ENCODE measurements at places on chromosomes 7 and 10.
A peak's percentile ranks its signal among the peaks of the same experiment; 100 is the strongest.

DNA sequence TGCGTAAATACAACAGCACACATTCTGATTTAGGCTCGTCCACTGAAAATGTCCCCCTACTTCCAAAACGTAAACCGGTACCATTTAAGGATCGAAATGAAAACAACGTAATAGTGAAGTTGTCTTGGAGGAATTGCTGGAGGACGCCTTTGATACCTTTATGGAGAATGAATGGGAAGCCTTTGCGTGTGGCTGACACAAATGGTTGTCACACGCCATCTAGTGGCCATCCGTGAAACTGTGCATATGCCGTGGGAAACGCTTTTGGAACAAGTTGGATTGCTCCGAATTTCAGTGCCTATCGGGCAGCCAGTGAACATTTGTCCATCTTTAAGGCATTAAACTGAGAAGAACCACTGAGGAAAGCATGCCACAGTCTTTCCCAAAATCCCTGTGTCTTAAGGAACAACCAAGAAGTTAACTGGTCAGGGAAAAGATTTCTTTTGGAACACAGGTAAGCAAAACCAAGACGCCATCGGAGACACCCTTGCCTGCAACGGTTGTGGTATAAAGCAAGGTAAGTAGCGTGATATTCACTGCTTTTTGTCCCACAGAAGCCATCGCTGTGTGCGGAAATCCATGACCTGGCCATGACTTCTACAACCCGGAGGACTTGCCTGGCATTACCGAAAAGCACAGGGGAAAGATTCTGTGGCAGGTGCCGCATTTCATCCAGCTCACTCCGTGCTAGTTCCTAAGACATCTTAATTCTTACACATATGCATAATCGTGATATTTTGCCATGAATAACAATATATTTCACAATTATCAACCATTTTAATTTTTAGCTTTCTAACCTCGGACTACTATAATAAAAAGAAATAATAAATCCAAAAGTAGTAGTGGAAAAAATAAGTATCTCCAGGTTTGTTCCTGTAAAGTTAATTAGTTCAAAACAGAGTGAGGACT is 100.6 kb downstream of the FAM204A start:
- peaks cover 3% of the 10 kb centered on the region for H3K27me3 ChIP-seq
- no peaks in the 10 kb centered on the region for H3K36me3 ChIP-seq
- H3K4me1 ChIP-seq, result no peaks in the 10 kb centered on the region
- H3K27ac ChIP-seq, result no peak overlapping the region
- DNase-seq, result peak; percentile 77
- no peak overlapping the region for H3K4me3 ChIP-seq

GRCh38 chr10:8206882-8207281 is 152.4 kb downstream of the GATA3 start:
- no peak overlapping the region for H3K4me3 ChIP-seq
- H3K36me3 ChIP-seq, result no peaks in the 10 kb centered on the region
- no peaks in the 10 kb centered on the region for H3K27me3 ChIP-seq
- no peak overlapping the region for H3K27ac ChIP-seq

GRCh38 chr10:89952325-89952724 is 250.9 kb downstream of the KIF20B start:
- no peaks in the 10 kb centered on the region for H3K36me3 ChIP-seq
- H3K27ac ChIP-seq, result no peak overlapping the region
- no peak for DNase-seq
- no peak overlapping the region for H3K4me3 ChIP-seq

DNA sequence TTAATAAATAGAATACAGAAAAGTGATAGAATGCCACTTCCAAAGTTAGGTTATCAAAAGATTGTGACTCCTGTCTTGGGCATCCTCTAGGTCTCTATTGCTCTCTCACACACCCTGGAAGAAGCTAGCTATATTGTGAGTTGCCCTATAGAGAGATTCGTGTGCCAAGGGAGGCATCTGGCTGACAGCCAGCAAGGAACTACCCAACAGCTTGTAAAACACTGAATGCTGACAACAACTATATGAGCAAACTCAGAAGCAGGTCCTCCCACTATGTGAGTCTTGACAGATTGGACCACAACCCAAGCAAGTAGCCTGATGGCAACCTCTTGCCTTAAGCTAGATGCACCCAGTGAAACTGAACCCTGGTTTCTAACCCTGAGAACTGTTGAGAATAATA is 55.7 kb upstream of the CDK14 start:
- H3K4me3 ChIP-seq, result no peak overlapping the region
- no peak for DNase-seq
- H3K4me1 ChIP-seq, result no peaks in the 10 kb centered on the region

DNA sequence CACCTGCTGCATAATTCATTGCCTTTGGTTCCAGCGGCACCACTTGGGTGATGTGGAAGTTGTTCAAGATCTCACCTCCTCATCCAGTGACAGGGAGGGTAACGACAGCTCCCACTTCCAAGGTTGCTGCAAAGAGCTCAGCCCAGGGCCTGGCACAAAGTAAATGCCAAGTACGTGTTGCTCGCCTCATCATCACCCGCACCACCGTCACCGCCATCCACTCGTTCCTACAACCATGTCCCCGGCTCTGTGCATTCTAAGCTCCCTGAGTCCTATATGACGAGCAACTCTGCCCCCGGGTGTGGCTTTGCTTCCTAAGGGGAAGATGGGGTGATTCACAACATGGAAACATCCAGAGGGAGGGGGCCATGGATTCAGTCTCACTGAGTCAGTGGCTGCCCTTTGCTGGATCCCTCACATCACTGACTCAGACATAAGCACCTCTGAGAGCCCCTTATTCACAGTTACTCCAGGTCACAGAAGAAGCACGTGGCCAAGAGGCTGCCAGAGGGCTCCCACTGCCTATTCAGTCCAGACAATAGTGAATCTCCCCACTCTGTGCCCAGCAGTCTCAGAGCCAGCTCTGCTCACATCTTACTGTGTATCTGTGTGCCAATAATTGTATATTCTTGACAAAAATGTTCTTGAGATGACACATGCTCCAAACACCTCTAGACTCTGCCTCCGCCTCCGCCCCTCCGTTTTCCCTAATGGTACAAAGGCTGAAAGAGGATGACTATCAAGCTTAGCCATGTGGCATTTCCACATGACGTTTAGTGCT is 159.1 kb downstream of the GFRA1 start:
- no peaks in the 10 kb centered on the region for H3K27me3 ChIP-seq
- no peak for DNase-seq
- no peaks in the 10 kb centered on the region for H3K36me3 ChIP-seq
- H3K4me3 ChIP-seq, result no peak overlapping the region
- H3K4me1 ChIP-seq, result peaks cover 2% of the 10 kb centered on the region

DNA sequence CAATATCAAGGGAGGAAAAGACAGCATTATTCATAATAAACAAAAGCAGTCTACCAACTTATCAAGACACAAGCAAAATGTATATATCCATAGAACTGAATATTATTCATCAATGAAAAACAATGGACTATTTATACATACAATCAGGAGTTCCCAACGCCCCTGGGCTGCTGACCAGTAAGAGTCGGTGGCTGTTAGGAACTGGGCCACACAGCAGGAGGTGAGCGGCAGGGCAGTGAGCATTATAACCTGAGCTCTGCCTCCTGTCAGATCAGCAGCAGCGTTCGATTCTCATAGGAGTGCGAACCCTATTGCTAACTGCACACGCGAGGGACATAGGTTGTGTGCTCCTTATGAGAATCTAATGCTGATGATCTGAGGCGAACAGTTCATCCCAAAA is 71.7 kb upstream of the GPR22 start:
- no peaks in the 10 kb centered on the region for H3K27me3 ChIP-seq
- peaks cover 2% of the 10 kb centered on the region for H3K4me1 ChIP-seq
- DNase-seq, result peak; percentile 26
- no peaks in the 10 kb centered on the region for H3K36me3 ChIP-seq
- no peak overlapping the region for H3K27ac ChIP-seq
- H3K4me3 ChIP-seq, result no peak overlapping the region

DNA sequence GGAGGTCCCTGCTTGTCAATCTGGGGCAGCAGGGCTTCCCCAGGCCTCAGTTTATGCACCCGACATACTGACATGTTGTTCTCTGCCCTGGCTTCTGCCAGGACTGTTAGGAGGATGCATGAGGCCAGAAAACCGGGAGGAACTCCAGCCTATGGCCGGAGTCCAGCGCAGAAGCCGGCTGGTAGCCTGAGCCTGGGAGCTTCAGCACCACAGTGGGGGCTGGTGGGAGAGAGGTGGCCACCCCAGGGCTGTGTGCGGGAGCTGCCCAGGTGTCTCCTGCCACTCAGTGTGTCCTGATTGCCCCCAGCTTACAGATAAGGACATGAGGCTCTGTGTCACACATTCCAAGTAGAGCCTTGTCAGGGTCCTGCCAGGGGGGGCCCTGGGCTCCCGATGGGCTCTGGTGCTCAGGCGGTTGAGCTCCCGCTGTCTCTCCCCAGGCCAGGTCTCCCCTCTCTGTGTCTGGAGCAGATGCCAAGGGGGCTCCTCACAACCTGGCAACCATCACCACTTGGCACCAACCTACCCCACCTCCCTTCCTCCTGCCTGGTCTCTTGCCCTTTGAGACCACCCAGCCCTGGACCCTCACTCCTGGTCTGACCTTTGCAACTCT is 32.3 kb downstream of the PPIF start:
- no peaks in the 10 kb centered on the region for H3K36me3 ChIP-seq
- H3K4me3 ChIP-seq, result no peak overlapping the region
- no peaks in the 10 kb centered on the region for H3K27me3 ChIP-seq
- H3K4me1 ChIP-seq, result no peaks in the 10 kb centered on the region
- H3K27ac ChIP-seq, result no peak overlapping the region

GRCh38 chr10:86782701-86783418 is 26.4 kb downstream of the BMPR1A start:
- no peak overlapping the region for H3K4me3 ChIP-seq
- H3K36me3 ChIP-seq, result no peaks in the 10 kb centered on the region
- no peaks in the 10 kb centered on the region for H3K27me3 ChIP-seq
- no peak overlapping the region for H3K27ac ChIP-seq
- no peak for DNase-seq
- peaks cover 11% of the 10 kb centered on the region for H3K4me1 ChIP-seq

GRCh38 chr10:34244756-34245484 is 570.2 kb downstream of the PARD3 start:
- no peaks in the 10 kb centered on the region for H3K27me3 ChIP-seq
- no peak overlapping the region for H3K27ac ChIP-seq
- peak; percentile 15 for DNase-seq
- no peak overlapping the region for H3K4me3 ChIP-seq
- H3K4me1 ChIP-seq, result no peaks in the 10 kb centered on the region
- H3K36me3 ChIP-seq, result no peaks in the 10 kb centered on the region

- no peaks in the 10 kb centered on the region for H3K27me3 ChIP-seq
- DNase-seq, result no peak
- no peaks in the 10 kb centered on the region for H3K4me1 ChIP-seq
- H3K27ac ChIP-seq, result no peak overlapping the region
Measured at GRCh38 chr7:44460325-44460724, 30.1 kb downstream of the NUDCD3 start.

- no peaks in the 10 kb centered on the region for H3K36me3 ChIP-seq
- H3K27me3 ChIP-seq, result no peaks in the 10 kb centered on the region
- no peaks in the 10 kb centered on the region for H3K4me1 ChIP-seq
- no peak for DNase-seq
- no peak overlapping the region for H3K4me3 ChIP-seq
- no peak overlapping the region for H3K27ac ChIP-seq
Measured at GRCh38 chr7:30181736-30182522, 47.1 kb downstream of the MTURN start.

DNA sequence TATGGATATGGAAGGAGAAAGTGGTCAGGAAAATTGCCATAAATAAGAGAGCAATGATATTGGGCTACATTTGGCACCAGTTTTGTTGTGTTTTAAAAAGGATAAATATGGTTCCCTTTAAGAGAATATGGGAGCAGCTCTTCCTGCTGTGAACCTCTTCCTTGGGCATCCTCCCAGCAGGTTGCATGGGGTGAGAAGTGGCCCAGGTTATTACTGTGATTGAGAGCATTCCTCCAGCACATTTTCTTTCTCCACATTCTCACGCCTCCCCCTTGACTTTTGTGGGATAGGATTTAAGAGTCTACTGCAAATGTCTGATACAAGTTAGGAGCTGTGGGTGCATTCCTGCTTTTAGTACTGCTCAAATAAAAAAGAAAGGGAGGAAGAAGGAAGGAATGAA is 214.8 kb downstream of the POU6F2 start:
- peaks cover 4% of the 10 kb centered on the region for H3K4me1 ChIP-seq
- DNase-seq, result peak; percentile 54
- no peaks in the 10 kb centered on the region for H3K36me3 ChIP-seq
- H3K27ac ChIP-seq, result no peak overlapping the region

DNA sequence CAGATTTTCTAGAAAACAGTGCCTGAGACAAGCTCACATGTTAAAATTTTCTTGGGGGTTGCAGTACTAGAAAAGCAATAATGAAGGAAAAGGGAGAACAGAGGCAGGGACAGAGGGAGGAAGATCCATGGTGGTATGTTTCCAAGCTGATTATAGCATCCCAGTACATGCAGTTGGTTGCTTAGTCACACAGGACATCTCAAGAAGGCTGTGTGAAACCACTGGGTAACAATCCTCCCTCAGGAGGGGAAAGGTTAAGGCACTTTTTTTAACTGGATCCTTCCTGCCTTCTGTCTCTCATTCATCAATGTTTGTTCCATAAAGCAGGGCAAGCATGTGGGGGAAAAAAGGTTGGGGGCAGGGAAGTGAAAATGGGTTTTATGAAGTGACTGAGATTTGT is 6.1 kb upstream of the IMMP2L start:
- DNase-seq, result no peak
- no peaks in the 10 kb centered on the region for H3K36me3 ChIP-seq
- no peak overlapping the region for H3K4me3 ChIP-seq
- H3K27me3 ChIP-seq, result no peaks in the 10 kb centered on the region
- no peaks in the 10 kb centered on the region for H3K4me1 ChIP-seq

DNA sequence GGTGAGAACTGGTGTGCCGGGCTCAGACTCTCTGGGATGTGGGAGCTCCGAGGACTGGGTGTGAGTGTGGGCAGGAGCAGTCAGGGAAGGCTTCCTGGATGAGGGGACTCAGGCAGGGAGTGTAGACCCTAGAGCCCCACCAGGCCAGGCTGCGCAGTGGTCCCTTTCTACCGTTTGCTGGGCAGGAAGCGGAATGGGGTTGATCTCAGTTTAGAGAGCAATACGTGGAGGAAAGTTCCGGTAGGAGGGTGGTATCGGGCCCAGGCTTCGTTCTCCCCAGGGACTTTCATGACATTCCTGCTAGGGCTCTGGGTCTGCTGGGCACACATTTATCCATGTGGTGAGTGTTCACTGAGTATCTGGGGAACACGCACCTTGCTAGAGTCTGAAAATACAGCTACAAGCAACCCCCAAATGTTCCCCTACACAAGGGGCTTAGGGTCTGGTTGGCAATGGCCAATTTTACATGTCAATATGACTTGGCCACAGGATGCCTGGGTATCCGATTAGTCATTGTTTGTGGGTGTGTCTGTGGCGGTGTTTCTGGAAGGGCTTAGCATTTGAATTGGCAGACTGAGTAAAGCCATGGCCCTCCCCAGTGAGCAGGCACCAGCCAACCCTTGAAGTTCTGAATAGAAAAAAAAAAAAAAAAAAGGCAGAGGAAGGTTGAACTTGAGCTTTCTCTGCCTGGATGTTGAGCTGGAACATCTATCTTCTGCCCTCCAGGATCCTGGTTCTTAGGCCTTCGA is 20.8 kb downstream of the GHRHR start:
- H3K4me1 ChIP-seq, result peaks cover 13% of the 10 kb centered on the region
- H3K36me3 ChIP-seq, result no peaks in the 10 kb centered on the region
- DNase-seq, result peak; percentile 83
- no peak overlapping the region for H3K27ac ChIP-seq
- H3K4me3 ChIP-seq, result no peak overlapping the region
- H3K27me3 ChIP-seq, result no peaks in the 10 kb centered on the region

GRCh38 chr10:73627300-73627699 is 14.0 kb downstream of the MYOZ1 start:
- no peak for DNase-seq
- H3K4me1 ChIP-seq, result no peaks in the 10 kb centered on the region
- no peak overlapping the region for H3K27ac ChIP-seq
- H3K4me3 ChIP-seq, result no peak overlapping the region

GRCh38 chr7:157337316-157338149 is 729 bp downstream of the DNAJB6 start:
- H3K4me3 ChIP-seq, result peak overlapping the region; percentile 45
- no peaks in the 10 kb centered on the region for H3K27me3 ChIP-seq
- H3K36me3 ChIP-seq, result no peaks in the 10 kb centered on the region
- H3K4me1 ChIP-seq, result peaks cover 4% of the 10 kb centered on the region
- peak; percentile 49 for DNase-seq

Measured in mesendoderm (in vitro differentiated cells).